CD4-positive, alpha-beta T cell treated with Interleukin-10 for 1 hour (primary cell): ENCODE measurements at places on chromosomes 2 and 18.

DNA sequence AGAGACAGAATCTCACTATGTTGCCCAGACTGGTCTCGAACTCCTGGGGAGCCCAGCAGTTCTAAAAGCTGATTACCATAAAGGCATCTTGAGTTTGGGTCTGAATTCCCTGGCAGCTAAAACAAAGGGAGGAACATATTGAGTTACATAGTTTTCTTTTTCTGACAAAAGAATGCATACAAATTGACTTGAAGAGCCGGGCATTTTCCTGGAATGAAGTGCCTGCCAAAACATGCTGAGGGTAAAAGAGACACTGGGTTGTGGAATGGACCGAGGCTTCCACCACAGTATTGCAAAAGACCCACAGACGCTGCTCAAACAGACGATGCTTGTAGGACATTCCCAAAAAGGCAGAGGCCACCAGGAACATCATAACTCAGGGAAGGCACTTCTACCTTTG is 35.1 kb upstream of the ROCK2 start:
- DNase-seq = no peak

GRCh38 chr2:74332550-74333174 is 10.6 kb downstream of the SLC4A5 start:
- DNase-seq = no peak

DNA sequence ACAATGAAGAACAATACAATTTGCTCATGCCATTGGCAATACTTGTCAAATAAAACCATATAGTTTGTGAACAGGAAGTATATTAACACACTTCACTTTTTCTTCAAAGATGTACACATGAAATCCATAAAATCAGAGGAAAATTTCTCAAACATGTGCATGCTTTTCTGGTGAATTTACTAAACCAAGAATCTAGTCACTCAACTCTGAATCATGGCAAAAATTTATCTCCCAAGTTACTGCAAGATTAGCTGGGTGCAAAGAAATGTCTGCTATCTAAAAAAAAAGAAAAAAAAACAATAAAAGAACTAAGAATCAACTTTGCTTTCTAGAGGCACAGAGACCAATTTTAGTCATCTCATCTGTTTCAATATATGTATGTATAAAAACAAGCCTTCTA is 419.2 kb downstream of the NR4A2 start:
- DNase-seq = no peak

- DNase-seq = no peak
Measured at GRCh38 chr2:240797914-240798313, 22.1 kb downstream of the KIF1A start.

- no peak for DNase-seq
Measured at GRCh38 chr2:235849489-235849888, 318.7 kb downstream of the GBX2 start.

- no peak for DNase-seq
Measured at GRCh38 chr2:181861379-181861778, 30.2 kb upstream of the ITPRID2 start.

DNA sequence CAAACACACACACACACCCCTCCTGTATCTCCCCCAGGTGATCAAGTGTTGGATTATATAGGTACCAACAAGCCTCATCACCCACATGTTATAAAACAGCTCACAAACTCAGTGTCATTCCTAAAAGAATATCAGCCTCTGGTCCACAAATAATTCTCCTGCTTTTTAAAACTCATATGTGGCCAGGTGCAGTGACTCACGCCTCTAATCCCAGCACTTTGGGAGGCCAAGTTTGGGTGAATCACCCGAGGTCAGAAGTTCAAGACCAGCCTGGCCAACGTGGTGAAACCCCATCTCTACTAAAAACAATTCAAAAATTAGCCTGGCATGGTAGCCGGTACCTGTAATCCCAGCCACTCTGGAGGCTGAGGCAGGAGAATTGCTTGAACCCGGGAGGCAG is 87.8 kb downstream of the LRATD1 start:
- no peak for DNase-seq

DNA sequence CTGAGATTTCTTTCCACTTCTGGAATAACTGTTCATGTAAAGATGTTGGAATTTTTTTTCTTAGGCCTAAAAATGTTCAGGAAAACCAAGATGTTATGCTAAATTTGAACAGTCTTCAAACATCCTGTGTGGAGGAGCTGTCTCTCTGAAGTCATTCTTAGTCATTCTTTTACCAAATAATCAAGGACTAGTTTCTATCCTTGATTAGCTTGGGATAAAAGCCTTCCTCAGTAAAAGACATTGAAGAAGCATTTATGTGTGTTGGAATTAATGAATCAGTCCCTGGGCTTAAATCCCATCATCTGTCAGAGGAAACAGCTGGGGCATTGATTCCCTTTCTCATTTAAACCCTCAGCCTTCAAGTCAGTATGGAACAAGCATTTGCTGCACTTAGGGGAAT is 300.1 kb upstream of the NXPH2 start:
- no peak for DNase-seq

- no peak for DNase-seq
Measured at GRCh38 chr2:143742581-143742980, 613.4 kb downstream of the ARHGAP15 start.

GRCh38 chr2:66701656-66702055 is 266.7 kb downstream of the MEIS1 start:
- no peak for DNase-seq

- DNase-seq = no peak
Measured at GRCh38 chr2:136666-137065, 90.4 kb upstream of the FAM110C start.

- peak; percentile 40 for DNase-seq
Measured at GRCh38 chr2:64525317-64525613, 1.1 kb downstream of the AFTPH start.
